Activated naive CD4-positive, alpha-beta T cell (primary cell): ENCODE measurements at places on chromosomes 2 and 18.

- DNase-seq, result no peak
Observed at GRCh38 chr2:158120664-158121641, 19.3 kb downstream of the UPP2 start.

GRCh38 chr2:209845666-209846065 lies 74.0 kb downstream of the UNC80 start:
- DNase-seq, result no peak

DNA sequence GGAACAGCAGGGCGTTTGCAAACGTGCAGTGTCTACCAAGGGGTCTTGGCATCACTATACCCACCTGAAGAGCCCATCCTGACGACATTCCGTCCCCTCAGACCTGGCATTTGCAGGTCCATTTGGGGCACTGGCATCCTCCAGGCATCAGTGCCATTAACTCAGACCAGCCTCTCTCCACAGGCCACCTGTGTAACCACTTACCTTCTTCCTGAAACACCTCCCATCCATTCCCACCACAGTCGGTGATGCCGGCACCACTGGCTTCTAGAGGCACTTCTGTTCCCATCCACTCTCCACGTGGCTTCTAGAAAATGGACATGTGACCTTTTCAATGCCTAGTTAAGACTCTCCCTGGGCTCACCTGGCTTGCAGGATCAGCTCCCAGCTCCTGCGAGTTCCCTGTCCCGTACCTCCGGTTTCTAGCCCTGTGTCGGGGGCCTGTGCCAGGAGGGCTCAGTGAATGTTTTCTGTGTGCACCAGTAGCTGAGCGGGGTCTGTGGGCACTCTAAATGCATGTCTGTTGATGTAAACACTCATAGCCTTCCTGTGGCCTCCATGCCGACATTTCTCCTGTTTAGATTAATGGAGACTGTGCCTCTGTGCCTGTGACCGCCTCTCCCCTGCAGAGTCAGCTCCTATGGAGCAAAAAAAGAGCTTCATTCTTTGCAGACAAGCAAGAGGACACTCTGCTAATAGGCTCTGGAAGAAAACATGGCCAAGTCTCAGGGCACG lies 458.0 kb upstream of the HS6ST1 start:
- no peak for DNase-seq

DNA sequence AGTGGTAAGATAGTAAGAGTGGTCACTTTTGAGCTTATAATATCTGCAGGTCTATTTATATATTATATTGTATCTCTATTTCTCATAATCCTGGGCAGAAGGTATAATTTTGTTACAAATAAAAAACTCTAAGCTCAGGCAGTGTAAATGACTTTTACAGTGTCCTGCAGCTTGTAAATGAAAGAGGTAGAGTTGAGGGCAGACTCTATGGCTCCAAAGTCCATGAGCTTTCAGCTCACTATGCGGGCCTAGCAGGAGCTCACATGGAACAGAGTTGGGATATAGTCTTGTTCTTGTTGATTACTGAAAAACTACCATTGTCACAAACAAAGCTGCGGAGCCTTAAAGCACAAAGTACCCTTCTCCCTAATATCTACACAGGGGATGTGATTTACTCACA lies 361.4 kb downstream of the LNPK start:
- no peak for DNase-seq

GRCh38 chr2:144833075-144833637 lies 313.2 kb upstream of the ZEB2 start:
- DNase-seq, result no peak

DNA sequence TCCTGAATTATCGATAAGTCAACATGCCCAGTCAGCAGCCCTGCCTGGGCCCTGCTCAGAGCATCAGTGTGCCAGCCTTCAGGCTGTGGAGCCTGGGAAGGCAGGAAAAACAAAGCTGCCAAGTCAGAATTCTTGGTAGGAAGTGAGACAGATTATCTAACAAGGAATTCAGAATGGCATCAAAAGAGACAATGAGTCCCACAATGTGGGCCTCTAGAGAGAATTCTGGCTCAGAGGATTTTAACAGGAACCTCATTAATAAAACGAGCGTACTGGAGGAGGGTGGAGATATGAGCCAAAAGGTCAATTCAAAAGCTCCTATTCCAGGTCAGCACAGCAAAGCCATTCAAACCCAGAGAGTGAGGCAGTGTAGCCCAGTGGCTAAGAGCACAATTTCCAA lies 327.6 kb upstream of the MMADHC start:
- no peak for DNase-seq

DNA sequence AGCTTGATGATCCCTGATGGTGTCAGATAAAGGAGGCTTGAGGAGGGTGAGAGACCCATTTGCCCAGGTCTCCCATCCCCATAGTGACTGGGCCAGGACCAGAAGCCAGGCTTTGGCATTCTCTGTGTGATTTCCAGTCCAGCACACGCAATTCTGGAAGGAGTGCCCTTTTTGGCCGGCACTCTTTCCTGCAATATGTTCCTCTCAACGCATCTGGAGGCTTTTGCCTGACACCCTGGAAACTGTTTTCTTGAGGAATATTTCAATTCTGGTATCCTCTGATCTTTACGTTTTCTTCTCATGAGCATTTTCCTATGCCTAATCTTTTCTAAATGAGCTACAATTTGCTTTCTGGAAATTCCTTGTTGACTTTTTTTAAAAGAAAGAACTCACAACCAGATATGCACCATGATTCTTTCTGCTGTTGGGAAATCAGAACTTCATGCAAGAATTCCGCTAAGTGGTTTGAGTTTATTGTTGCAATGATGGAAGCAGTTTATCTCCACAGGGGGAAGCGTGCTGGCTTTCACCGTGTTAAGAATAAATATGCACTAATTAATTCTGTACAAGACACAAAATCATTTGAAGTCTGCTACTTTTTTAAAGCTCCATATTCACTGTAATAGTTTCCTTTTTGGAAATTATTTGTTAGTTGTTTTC lies 143.7 kb downstream of the NAPG start:
- DNase-seq, result no peak

DNA sequence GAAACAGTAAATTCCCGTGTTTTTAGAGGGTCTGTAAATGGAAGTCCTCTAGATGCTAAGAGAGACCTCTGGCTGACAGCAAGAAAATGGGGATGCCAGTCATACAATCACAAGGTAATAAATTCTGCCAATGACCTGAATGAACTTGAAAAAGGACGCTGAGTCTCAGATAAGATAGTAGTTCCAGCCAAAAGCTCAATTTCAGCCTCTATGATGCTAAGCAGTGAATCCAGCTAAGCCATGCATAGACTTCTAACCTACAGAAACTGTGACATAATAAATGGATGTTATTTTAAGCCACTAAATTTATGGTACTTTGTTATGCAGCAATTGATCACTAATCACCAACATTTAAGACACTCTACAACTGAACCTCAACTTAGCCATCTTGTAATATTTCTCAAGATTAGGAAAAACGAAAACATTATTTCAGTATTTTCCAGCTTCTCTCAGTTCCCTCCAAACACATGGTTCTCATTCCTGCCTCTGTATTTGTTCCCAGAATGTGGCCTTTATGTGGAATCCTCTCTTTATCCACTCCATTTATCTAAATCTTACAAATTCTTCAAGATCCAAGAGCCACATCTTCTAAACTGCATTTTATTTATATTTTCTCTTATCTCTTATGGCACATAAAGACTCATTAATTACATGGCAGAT lies 331.1 kb downstream of the GULP1 start:
- DNase-seq, result no peak
